ENCODE measurements at places on chromosomes 3 and 15. TPM values are rescaled to one million over a fixed set of nuclear protein-coding genes. Genes with fewer than 3 reads are reported as not detected.

DNA sequence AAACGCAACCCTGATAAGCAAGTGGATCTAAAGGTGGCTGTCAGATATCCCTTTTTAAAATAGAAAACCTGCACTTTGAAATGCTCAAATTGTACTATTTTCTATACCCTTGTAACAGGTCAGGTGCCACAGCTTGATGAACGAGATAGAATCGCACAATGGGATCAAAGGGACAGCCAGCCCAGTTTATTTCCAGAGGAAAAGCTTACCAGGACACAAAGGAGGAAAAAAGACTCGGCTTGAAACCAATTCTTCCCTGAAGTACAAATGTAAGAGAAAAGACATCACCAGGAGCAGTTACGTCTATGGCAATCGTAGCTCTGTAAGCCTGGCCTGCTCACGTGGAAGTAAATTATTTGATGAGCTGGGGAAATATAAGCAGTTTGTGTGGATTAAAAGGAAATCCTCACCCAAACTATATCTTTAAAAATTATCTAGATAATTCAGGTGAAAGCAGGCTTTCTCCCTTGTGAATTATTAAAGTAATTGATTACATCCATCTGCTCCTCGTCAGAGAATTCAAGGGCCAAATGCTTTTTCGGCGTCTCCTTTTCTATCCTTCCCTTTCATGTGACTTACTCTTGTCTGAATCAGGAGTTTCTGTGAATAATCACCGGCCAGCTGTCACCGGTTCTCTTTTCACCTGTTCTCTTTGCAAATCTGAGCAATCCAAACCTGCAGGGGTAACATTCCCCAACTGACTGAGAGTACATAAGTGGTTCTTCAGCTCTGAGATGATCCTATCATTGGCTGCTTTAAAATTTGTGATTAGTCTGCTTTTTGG is 339.2 kb upstream of the ONECUT1 start:
- no peak overlapping the region for H3K4me3 ChIP-seq
- H3K4me1 ChIP-seq, result no peaks in the 10 kb centered on the region
- no peaks in the 10 kb centered on the region for H3K27me3 ChIP-seq
- no peak overlapping the region for H3K27ac ChIP-seq

- no peaks in the 10 kb centered on the region for H3K27me3 ChIP-seq
- no peak overlapping the region for H3K27ac ChIP-seq
- H3K36me3 ChIP-seq, result no peaks in the 10 kb centered on the region
- DNase-seq, result no peak
- no peaks in the 10 kb centered on the region for H3K4me1 ChIP-seq
- no peak overlapping the region for H3K4me3 ChIP-seq
Observed at GRCh38 chr3:69342074-69342473, 43.8 kb downstream of the FRMD4B start.

GRCh38 chr3:59996056-59996455 is 946.2 kb upstream of the CFAP20DC start:
- no peaks in the 10 kb centered on the region for H3K27me3 ChIP-seq
- no peaks in the 10 kb centered on the region for H3K4me1 ChIP-seq
- no peak overlapping the region for H3K4me3 ChIP-seq
- H3K36me3 ChIP-seq, result no peaks in the 10 kb centered on the region

- H3K27me3 ChIP-seq, result peaks cover 51% of the 10 kb centered on the region
- no peaks in the 10 kb centered on the region for H3K36me3 ChIP-seq
- no peak overlapping the region for H3K27ac ChIP-seq
- H3K4me3 ChIP-seq, result no peak overlapping the region
- 0 out of 2 replicates have a peak, but pooled peaks cover under 1% of the 10 kb centered on the region for H3K4me1 ChIP-seq
Observed at GRCh38 chr15:88699861-88700260, 61.0 kb downstream of the ISG20 start.

DNA sequence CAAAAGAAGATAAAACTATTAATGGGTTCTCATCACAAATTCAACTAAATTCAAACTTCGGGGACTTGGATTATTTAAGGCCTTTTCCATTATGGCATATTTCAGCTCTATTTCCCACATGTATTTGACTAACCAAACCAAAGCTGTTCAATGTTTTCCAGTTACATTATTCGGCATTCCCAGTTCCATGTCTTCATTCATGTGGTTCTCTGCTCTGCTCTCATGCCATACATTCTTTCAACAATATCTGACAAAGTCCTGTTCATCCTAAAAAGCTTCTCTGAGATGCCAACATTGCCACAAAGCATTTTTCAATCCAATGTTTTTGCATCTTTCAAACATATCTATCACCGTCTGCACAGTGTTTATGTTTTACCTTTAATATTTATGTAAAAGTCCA is 141.4 kb downstream of the GREM1 start:
- no peak overlapping the region for H3K4me3 ChIP-seq
- peaks cover 67% of the 10 kb centered on the region for H3K4me1 ChIP-seq
- H3K27me3 ChIP-seq, result no peaks in the 10 kb centered on the region
- no peak overlapping the region for H3K27ac ChIP-seq
- no peaks in the 10 kb centered on the region for H3K36me3 ChIP-seq

DNA sequence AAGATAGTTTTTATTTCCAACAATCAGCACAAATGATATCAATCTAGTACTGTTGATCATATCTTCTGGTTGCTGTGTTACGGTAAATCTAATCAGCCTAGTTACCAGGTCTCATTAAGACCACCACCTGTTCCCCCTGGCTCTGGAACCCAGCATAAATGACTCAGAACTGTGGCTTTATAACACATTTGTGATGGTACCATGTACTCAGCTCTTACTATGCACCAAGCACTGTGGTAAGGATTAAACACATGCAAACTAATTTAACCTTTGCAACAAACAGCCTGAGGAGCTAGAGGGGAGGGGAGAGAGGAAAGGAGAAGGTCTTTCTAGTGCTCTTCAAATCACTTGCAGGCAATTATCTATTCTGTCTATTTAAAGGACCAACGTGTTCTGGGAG is 173.9 kb upstream of the LMCD1 start:
- H3K36me3 ChIP-seq, result no peaks in the 10 kb centered on the region
- H3K4me1 ChIP-seq, result no peaks in the 10 kb centered on the region
- no peak overlapping the region for H3K4me3 ChIP-seq
- no peak overlapping the region for H3K27ac ChIP-seq
- no peak for DNase-seq

- H3K4me1 ChIP-seq, result peaks cover 22% of the 10 kb centered on the region
- H3K27me3 ChIP-seq, result no peaks in the 10 kb centered on the region
- no peak overlapping the region for H3K4me3 ChIP-seq
- H3K36me3 ChIP-seq, result no peaks in the 10 kb centered on the region
- H3K27ac ChIP-seq, result peak overlapping the region; percentile 31
Observed at GRCh38 chr3:39917065-39917773, 107.8 kb downstream of the MYRIP start.

DNA sequence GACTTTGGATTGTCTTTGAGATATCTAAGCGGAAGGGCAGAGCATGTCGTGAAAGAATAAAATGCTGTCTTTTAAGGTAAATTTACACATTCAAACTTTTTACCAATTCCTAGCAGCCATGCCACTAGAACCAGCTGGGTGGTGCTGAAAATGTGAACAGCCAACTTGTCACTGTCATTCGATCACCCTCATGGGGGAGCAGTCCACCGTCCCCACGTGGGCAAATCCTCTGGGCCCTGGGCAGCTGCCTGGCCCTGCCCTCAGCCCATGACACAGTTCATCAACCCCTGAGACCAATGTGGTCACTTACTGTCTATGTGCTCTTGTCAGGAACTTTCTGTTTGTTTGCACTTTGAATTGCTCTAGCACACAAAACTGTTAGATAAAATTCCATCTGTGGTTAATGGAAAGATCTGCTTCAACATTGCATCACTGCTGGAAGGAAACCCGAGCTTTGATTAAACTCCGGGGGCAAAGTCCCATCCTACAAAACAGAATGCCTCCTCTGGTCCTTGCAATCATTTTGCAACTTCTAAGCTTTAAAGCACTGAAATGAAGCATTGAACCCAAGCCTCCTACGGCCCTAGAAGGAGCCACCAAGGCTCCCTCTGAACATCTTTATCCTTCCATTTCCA is 50.1 kb downstream of the PCSK6 start:
- H3K27ac ChIP-seq, result peak overlapping the region; percentile 47
- H3K36me3 ChIP-seq, result no peaks in the 10 kb centered on the region
- peak overlapping the region; percentile 69 for H3K4me3 ChIP-seq
- peaks cover 6% of the 10 kb centered on the region for H3K27me3 ChIP-seq
- no peak for DNase-seq

DNA sequence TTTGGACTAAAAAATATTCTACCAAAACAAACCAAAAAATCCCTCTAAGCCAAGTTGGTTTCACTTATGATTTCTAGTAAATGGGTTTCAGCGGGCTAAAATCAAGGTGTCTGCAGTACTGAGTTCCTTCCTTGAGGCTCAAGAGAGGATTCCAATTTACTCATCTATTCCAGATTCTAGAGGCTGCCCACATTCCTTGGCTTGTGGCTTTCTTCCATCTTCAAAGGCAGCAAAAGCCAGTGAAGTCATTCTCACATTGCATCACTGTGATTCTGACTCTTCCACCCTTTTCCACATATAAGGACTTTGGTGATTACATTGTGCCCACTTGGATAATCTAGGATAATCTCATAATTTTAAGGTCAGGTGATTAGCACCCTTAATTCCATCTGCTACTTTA is 48.1 kb downstream of the DPPA2 start:
- no peaks in the 10 kb centered on the region for H3K27me3 ChIP-seq
- no peak overlapping the region for H3K27ac ChIP-seq
- H3K4me3 ChIP-seq, result no peak overlapping the region
- no peaks in the 10 kb centered on the region for H3K4me1 ChIP-seq
- DNase-seq, result peak; percentile 3
- H3K36me3 ChIP-seq, result no peaks in the 10 kb centered on the region

DNA sequence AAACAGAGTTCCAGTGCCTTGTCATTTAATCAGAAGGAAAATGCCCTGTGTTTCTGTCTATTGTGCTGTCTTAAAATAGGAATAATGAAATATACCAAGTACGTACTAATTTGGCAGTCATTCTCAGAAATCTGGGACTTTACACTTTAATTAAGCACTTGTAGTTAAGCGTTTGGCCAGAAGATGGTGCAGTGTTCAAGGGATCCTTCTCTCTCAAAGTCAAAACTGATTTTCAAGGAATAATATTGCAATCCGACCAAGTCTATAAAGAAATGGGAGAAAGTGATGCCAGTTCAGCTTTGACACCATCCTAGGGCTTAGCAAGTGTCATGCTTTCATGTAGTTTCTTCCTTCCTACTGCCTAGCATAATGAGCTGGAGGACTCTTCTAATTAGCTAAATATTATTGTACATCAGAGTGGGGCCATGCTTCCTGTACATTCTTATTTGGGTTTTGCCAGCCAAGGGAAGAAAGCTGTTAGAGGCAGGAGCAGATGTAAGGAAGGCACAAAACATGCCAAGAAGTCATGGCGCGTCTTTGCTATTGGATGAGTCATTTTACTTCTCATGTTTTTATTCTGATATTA is 64.8 kb downstream of the SAMMSON start:
- H3K27ac ChIP-seq, result no peak overlapping the region
- peak; percentile 55 for DNase-seq
- H3K4me3 ChIP-seq, result no peak overlapping the region
- H3K36me3 ChIP-seq, result no peaks in the 10 kb centered on the region

GRCh38 chr3:18425641-18426257 is 610 bp upstream of the SATB1 start:
- H3K27ac ChIP-seq, result no peak overlapping the region
- H3K36me3 ChIP-seq, result no peaks in the 10 kb centered on the region
- peak; percentile 32 for DNase-seq
- peaks cover 13% of the 10 kb centered on the region for H3K4me1 ChIP-seq
- peak overlapping the region; percentile 94 for H3K4me3 ChIP-seq

DNA sequence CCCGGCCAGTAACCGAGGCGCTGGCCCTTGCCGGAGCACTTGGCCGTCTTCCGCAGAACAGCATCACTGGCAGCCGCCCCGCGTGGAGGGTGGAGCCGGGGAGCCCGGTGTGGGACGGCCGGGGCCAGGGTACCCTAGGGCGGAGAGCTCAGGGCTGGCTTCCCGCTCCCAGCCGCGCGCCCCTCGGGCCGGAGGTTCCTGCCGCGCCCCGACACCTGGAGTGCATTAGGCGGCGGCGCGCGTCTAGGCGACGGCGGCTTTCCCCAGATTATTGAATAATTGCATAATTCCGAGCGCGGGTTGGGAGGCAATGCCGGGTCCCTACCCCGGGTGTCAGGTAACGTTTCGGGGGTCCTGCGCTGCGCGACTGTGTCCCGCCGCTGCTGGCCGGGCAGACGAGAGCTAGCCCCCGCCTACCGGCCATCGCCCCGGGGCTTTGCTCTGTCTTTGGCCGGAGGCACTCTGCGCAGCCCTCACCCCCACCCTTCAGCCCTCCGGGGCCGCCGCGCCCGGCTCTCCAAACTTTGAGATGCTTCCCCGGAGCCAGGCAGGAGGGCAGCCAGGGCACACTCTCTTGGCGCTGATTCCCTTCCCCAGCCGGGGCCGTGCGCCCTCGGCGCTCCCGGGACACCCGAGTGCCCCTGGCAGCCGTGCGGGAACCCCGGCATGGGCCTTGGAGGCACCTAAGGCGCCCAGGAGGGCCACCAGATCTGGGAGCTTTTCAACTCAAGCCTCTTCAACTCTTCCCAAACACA is 749 bp downstream of the ITGA11 start:
- peaks cover 37% of the 10 kb centered on the region for H3K4me1 ChIP-seq
- H3K27me3 ChIP-seq, result no peaks in the 10 kb centered on the region
- DNase-seq, result peak; percentile 71
- H3K27ac ChIP-seq, result peak overlapping the region; percentile 40

DNA sequence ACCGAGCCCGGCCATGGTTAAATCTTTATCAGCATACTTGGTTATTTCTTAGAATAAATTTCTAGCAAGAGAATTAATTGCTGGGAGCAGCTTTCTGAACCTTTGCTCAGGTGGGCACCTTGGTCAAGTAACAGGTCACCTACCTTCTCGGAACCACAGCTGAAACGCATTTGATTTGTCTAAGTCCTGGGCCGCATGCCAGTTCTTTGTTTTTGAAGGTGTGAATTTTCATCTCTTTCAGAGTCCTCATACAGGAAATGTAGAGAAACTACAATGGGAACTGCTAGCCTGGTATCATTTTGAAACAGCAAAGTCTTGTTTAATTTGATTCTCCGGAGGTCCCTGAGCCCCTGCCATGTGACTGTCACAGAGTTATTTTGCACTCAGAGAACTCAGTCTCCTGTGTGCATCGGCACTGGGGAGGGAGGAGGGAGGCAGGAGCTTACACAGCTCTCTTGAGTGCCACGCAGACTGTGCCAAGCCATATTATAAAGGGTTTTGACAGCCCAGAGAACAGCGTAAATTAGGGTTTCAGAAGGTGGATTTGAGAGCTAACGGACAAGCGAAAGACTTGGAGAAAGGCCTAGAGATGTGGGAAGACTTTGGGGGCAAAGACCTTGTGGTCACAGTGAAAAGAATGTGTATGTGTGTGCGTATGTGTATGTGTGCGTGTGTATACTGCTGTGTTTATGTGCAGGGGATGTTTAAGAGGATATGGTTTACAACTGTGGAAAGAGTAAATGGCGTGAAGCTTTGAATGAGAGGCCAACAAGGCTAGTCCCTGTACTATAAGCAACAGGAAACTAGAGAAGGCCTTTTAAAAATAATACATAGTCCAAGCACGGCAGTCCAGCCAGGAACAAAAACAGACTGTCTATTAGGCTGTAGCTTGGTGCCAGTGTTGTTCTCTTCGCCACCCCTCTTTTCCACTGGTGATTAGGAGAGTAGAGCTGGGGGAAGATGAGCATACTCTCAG is 61.8 kb upstream of the ATP13A3 start:
- H3K27ac ChIP-seq, result no peak overlapping the region
- no peaks in the 10 kb centered on the region for H3K36me3 ChIP-seq
- no peak for DNase-seq
- no peak overlapping the region for H3K4me3 ChIP-seq

GRCh38 chr15:32974691-32975090 is 219.8 kb downstream of the FMN1 start:
- peak overlapping the region; percentile 69 for H3K27ac ChIP-seq
- no peak overlapping the region for H3K4me3 ChIP-seq
- peak; percentile 74 for DNase-seq
- peaks cover 46% of the 10 kb centered on the region for H3K4me1 ChIP-seq

The FAM227B gene
- total RNA-seq, result 4.4 TPM

The TMEM39A gene
- 105 TPM for total RNA-seq

The AMT gene
- 5.8 TPM for total RNA-seq
